ENCODE measurements at places on chromosomes 3 and 15. TPM values are rescaled to one million over a fixed set of nuclear protein-coding genes. Genes with fewer than 3 reads are reported as not detected.

DNA sequence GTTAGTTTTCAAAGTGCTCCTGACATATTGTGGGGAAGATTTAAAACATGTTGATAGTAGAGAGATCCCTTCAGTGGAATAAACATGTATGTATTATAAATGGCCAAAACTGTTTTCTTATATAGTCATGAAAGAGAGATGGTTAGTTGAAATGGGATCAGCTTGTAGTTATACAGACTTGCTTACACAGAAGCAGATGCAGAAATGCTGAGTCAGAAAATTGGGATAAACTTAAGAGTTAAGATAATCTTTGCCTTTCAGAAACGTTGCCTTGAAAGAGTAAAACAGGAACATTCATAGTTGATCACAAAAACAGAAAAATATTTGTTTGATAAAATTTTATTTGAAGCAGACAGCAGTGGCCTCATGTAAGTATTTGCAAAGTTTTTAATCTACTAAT lies 433.2 kb upstream of the BCHE start:
- no peak for DNase-seq

GRCh38 chr3:127173516-127174166 lies 19.3 kb upstream of the PRR23E start:
- no peak for DNase-seq

- DNase-seq = no peak
These were observed 231.9 kb upstream of the DPPA4 start for GRCh38 chr3:109569135-109569846.

GRCh38 chr3:171363202-171363601 lies 97.0 kb downstream of the TNIK start:
- no peak for DNase-seq

- no peak for DNase-seq
These were observed 214.9 kb downstream of the CBLB start for GRCh38 chr3:105653868-105654267.

DNA sequence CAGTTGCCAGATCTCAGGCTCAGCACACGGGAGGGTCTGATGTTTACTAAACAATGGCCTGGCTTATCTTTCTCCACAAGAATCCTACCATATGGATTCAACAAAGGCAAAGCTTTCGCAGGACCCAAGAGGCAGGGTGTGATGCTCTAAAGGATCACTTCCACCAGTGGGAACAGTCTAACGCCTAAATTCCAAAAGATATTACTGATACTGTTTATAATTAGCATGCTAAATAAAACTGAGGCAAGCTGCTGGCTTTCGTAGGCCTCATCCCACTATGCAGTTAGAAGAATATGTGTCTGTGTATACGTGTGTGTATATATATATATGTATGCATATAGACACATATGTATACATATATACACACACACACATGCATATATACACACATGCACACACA lies 22.3 kb downstream of the RORA start:
- DNase-seq = no peak

DNA sequence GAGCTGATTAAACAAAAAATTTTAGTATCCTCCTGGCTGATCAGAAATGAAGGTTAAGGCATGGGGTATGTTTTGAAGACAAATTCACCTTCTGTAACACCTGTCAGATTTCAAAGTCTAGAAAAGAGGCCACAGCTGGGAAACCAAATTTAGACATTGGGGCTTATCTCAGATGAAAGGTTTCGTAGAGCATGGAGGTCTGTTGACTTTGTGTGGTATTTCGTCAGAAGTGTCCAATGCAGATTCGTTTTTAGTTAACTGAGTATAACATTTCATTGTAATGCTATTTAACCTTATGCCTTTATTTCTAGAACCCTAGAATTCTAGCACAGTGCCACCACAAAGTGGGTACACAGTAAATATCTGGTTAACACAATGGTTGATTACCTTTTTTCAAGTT lies 61.7 kb downstream of the FNDC3B start:
- DNase-seq = no peak

DNA sequence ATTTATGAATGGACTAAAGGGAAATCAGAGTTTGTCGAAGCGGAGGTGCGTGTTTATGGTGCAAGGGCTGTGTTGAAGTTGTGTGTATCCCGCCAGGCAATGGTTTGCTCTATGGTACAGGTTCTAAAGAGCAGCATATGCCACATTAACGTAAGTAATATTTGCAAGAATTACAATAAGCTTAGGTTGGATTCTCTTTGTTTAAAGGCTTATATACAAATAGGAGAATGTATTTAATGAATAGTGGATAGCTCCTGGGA lies 800 bp downstream of the EPHA3 start:
- no peak for DNase-seq

GRCh38 chr3:156635973-156636372 lies 38.4 kb upstream of the TIPARP start:
- no peak for DNase-seq

POLQ gene
- 34.3 TPM for total RNA-seq

CSPG4 gene
- 0.07 TPM for total RNA-seq

DNA sequence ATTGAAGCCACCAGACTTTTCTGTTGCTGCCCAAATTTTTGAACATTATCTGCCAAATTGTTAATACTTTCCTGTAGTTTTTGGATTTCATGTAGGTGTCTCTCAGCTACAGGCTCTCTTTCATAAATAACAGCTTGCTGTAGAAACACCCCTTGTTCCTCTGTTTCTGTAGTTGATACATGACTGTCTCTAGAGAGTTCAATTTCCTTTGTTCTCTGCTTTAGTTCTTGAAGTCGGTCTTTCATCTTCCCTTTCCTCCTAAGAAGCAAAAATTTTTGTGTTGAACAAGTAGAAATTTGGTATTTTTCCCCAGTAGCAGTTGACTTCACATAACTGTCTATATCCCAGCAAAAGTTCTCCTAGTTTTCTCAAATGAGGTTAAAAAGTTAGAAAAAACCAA lies 13.4 kb downstream of the STX19 start:
- no peak for DNase-seq

CYP1A1 gene
- total RNA-seq = 1.2 TPM

DNA sequence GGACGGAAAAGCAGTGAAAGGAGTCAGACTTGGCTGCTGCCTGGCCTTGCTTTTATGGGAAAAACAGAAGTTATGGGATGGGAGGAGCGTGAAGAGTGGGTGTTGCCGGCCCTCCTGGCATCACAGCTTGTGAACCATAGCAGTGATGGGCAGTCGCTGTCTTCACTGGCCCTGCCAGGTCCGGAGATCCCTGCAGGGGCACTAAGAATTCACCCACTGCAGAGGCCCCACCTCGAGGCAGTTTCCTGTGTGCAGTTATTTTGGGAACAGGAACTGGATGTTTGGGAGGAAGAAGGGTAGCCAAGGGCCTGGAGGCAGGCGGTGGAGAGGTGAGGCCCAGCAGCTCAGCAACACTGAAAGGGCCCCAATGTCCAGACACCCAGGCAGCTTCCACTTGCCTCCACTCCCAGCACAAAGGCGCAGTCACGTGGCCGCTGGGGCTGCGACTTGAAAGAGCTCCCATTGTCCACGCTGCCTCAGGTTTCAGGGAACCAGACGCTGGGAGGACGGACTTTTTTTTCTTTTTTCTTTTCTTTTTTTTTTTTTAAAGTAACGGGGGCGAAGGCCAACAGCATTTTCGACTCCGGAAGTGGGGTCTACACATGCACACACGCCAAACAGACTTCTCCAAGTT lies 255.6 kb downstream of the ZNF621 start:
- no peak for DNase-seq

- no peak for DNase-seq
These were observed 349.3 kb upstream of the THRB start for GRCh38 chr3:24843955-24844354.

- no peak for DNase-seq
These were observed 65.3 kb downstream of the MEIS2 start for GRCh38 chr15:37034835-37035748.

- DNase-seq = no peak
These were observed 389.0 kb upstream of the THBS1 start for GRCh38 chr15:39191871-39192291.

GRCh38 chr15:66588537-66588936 lies 22.7 kb upstream of the LCTL start:
- DNase-seq = no peak

DNA sequence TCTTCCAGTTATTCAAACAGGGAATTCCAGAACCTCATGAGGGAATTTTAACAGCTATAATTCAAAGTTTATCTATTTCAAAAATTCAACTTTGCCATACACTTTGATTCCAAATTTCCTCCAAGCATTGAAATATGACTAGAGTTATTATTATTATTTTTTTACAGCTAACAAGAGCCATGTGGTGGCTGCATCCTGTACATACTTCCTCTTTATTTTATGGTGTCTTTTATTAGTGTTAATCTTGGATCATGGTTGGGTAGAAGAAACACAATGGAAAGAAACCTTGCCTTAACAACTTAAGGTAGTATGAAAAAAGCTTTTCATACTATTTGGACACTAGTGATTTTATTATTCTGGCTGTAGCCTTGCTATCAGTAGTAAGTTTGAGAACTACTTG lies 52.7 kb downstream of the TFG start:
- DNase-seq = no peak

FAM227B gene
- total RNA-seq = 3.3 TPM

DNA sequence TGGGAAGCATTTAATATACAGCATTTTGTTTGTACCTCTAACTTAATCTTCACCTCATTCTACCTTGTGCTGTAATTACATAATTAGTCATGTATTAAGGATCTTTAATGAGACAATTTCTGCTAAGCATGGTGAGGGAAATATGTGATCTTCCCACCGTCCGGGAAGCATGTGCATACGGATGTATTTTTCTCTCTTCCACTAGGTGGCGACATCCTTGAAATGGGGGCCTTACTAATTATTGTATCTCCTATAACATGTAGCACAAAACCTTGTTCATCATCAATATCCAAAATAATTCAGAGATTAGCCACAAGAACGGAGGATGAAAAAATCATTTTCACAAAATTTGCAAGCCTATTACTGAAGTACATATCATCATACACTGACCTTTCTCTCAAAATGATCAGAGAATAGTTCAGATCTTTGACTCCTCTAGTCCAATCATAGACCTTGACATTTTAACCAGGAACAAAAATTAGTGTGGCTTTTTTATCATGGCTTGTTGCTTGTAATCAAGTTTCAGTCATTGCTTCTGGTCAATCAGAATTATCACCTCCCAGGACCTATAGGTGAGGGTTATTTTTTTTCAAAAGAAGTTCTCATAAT lies 148.9 kb upstream of the GBE1 start:
- no peak for DNase-seq

DNA sequence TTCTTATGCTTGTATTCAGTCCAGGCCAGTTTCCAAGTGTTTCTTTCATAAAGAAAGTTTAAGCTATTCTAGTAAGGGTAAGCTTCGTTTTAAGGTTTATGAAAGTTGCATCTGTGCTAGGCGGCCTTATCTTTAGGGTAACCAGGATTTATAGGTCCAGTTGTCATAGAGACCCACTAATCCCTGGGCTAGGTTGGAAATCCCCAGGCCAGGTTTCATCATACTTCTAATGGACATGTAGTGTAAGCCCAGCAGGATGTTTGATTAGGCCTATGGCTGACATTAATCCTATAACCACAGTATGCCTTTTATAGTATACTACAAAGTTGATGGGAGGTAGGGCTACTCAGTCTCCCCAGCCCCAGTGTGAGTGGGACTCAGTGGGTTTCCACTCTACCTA lies 312.4 kb downstream of the CACNA2D3 start:
- no peak for DNase-seq

WDR93 gene
- total RNA-seq = not detected

- DNase-seq = no peak
These were observed 26.0 kb upstream of the GNB5 start for GRCh38 chr15:52217186-52217585.

GRCh38 chr15:56963126-56963525 lies 44.7 kb downstream of the TCF12 start:
- no peak for DNase-seq

RETNLB gene
- not detected for total RNA-seq

EID1 gene
- total RNA-seq = 133 TPM

DNA sequence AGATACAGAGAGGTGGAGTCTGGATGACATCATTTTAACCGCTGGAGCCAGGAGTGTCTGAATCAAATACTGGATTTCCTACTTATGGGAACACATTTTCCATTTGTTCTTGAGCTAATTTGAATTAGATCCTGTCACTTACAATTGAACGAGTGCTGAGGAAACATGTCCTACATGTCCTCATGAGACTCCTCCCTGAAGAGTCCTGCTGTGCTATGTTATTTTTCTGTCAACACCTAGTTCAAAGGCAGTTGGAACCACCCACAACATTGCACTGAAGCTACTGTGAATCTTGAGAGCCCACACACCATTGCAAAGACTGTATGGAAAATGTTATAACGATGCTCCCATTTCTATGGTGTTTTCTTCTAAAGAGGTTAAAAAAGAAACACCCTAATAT lies 123.5 kb upstream of the CRBN start:
- no peak for DNase-seq

- DNase-seq = no peak
These were observed 50.9 kb downstream of the FAM98B start for GRCh38 chr15:38504680-38505467.

GRCh38 chr3:180749322-180749721 lies 70.0 kb upstream of the CCDC39 start:
- DNase-seq = no peak

PLSCR5 gene
- not detected for total RNA-seq

EIF4G1 gene
- total RNA-seq = 471 TPM

FMN1 gene
- not detected for total RNA-seq

SERF2 gene
- total RNA-seq = 804 TPM

DNA sequence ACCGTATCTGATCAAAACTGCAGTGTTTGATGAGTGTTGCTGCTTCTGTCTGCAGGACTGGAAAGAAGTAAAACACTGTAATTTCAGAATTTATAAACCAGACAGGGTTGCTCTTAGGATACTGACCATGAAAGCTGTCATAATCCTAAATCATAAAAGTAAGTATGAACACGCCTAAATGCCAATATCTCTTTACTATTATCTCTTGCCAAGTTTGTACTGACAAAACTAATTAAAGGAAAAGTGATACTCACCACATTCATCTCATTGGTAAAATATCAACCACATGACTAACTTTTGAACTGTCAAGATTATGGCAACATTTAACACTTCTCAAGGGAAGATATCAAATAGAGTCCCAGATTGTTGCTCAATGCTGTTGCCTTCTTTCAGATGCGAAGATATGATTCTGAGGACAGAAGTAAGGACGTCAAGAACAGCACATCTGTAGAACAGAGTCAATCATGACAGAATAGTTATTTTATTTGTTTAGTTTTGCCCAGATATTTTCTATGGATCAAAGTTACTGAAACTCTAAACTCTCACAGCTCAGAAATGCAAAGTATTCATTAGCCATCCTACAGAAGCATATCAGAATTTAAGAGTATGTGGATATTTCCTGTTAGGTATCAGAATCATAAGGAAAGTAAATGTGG lies 61.4 kb upstream of the COL8A1 start:
- no peak for DNase-seq

DNA sequence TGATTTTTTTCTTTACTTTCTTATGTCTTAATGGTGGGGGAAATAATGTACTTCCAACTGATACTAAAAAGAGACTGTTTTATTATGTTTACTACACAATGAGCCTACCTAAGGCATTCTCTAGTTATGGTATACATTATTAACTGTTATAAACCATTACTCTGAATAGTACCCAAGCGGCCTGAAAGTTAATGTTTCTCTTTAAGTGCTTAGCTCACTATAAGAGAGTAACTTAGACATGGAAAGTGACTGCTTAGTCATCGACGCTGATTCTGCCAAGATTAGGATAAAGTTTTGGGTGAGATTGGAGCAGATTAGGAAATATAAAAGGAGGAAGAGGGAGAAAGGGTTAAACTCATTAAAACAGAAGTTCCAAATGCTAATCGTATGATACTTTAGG lies 365.0 kb downstream of the NLGN1 start:
- no peak for DNase-seq

GPR62 gene
- total RNA-seq = not detected
